ENCODE measurements at places on chromosomes 16 and 17.
A peak's percentile ranks its signal among the peaks of the same experiment; 100 is the strongest.

DNA sequence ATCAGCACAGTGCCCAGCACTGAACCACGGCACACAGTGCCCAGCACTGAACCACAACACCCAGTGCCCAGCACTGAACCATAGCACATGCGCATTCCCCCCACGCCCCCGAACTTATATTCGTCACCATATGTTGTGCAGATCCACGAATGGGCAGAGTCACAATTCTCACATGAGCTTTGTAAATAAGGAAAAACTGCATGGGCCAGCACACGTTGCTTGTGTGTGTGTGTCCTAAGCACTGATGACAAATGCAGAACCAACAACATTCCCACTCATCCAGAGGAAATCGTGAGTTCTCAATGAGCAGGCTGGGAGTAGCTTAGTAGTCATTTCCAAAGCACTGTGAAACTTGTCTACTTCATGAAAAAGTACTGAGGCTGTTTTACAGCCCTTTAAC, 70.0 kb downstream of the ADCY9 start:
- DNase-seq: no peak

DNA sequence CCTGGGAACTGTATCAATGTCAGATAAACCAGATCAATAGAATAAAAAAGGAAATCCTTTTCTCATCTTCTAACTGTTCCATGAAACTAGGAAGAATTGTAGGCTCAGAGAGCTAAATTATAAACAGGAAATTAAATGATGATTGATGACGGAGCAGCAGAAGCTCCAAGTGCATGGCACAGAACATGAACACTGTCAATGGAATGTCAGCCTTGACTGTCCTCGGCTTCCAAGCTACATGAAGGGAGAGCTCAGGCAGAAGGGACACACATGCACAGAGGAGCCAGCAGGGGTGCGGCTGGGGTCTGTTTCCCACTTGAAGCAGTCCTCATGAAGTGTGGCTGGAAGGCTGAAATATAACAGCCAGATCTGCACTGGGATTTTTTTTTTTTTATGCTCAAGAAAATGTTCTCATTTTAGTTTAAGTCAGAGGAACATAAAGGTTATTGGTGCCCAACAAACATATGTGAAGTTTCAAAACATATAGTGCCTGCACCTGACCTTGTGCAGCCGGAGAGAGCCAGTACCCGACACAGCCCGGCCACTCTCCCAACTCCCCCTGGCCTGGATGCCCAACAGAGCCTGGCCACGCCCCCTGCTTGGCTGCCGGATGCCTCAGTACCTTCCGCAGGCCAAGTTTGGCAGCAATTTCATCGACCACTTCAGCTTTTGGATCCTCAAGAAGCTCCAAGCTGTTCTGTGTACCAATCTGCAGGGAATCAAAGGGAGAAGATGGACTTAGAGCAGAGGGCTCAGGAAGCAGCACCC, 37.0 kb downstream of the NPLOC4 start:
- DNase-seq: no peak

GRCh38 chr17:77688369-77688768, 270.1 kb upstream of the TNRC6C start:
- DNase-seq: no peak

- no peak for DNase-seq
Observed at GRCh38 chr16:72947379-72948237, 100.3 kb downstream of the ZFHX3 start.

- peak; percentile 46 for DNase-seq
Observed at GRCh38 chr17:42751628-42752027, 6.8 kb upstream of the EZH1 start.

DNA sequence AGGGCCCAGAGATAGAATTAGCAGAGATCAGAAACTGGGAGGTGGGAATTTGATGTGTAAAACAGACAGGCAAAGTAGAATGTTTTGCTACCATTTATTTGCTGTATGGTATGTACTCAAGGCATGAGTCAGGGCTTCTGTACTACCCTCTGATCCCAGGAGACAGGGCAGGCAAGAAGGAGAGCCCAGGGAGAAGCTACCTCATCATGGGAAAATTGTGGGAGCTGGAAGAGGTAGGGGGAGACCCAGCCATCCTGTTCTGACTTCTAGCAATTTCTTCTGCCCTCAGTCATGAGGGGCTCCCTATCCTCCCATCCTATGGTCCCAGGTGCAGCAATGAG, 1.7 kb upstream of the PIGS start:
- DNase-seq: no peak

GRCh38 chr17:75645889-75646637, 12.8 kb downstream of the SMIM5 start:
- peak; percentile 89 for DNase-seq

DNA sequence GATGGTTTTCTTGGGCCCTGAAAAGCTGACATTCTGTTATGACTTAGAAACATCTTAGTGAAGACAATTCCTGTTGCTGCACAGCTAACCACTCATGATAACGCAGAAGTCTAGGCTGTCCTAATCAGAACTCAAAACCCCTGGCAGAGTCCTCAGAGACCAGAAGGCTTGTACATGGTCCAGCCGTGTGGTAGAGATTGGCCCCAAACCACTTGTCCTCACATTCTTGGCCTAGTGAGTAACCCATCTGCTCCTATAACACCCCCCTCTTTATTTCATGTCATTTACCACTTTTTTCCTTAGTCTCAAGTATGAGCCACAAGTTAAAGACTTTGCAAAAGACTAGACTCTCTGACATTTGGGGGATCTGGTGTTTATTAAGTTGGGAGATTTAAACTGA, 116.5 kb upstream of the ADAMTS18 start:
- no peak for DNase-seq

GRCh38 chr16:14399378-14400284, 230.4 kb downstream of the PARN start:
- DNase-seq: no peak

DNA sequence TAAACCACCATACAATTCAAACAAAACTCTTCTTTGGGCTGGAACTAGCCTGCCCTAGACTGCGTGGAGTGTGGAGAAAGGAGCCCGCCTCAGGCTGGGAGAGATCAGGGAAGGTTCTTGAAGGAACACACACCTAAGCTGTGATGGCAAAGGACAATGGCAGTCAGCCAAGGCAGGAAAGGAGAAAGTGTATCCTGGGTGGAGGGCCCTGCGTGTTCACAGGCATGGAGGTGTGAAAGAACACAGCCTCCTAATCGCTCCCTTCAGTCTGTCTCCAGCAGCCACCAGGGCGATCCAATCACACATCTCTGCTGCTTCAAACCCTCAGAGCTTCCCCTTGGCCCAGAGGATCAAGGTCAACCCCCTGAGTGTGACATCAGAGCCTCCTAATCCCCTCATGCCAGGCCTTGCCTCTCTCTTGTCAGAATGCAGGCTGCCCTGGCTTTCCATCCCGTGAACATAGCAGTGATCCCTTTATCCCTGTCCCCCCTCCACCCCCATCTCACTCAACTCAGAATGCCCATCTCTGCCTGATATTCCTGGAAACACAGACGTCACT, 173.0 kb downstream of the KATNIP start:
- DNase-seq: no peak

- DNase-seq: peak; percentile 97
Observed at GRCh38 chr17:1649844-1650501, at the start of gene RILP. TSS of gene RILP (minus strand) at chr17:1649866. CDS start at chr17:1649804, 62 bp downstream.

DNA sequence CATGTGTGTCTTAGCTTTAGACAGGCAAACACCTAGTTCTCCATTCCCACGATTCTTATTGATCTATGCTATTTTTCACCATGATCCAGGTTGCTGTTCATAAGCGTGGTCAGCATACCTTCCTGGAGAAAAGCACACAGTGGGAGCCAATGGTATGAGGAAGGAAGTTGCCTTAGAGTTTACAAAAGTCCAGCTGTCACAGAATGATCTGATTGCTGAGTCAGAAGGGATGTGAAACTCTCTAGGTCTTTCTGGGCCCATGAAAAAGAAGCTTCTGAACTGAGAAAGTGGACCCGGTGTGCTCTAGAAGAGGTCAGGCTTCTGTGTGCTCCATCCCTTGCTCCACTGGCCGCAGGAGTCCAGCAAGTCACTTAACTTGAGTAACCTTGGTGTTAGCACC, 71.0 kb upstream of the CCL1 start:
- peak; percentile 47 for DNase-seq

GRCh38 chr17:31792007-31792585, 66.9 kb downstream of the COPRS start:
- DNase-seq: no peak

- DNase-seq: no peak
Observed at GRCh38 chr17:61404913-61405685, 5.5 kb downstream of the TBX2 start.

DNA sequence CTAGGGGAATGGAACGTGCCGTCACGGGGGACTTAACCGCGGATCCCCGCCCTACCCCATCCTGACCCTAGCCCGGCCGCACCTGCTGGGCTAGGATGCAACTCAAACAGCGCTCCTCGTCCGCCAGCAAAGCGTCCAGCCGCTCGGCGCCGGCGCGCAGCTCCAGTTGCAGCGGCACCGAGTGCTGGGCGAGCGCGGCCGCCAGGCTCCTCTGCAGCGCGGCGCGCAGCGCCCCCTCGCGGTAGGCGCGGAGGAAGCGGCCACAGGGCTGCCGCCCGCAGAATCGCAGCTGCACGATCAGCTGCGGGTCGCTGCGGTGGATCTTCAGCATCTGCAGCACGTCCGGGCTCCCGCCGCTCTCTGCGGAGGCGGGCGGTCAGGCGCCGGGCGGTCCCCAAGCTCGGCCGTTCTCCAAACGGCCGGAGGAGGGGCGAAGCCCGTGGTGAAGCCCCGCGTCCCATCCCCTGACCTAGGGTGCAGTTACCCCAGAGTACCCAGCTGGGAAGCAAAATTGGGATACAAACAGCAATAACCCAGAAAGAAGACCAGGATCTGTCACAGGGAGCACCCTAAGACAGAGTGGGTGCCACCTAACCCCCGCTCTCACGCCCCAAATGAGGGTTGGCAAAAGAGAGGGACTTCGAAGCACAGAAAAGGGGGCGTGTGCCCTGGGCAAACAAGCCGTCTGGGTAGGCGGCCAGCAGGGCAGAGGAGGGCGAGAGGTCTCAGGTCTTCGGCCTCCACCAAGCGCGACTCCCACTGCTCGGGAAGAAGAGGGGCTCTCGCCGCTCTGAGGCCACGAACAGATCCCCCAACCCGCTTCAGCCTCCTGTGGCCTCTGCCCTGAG, 4.2 kb downstream of the TRADD start:
- peak; percentile 86 for DNase-seq

DNA sequence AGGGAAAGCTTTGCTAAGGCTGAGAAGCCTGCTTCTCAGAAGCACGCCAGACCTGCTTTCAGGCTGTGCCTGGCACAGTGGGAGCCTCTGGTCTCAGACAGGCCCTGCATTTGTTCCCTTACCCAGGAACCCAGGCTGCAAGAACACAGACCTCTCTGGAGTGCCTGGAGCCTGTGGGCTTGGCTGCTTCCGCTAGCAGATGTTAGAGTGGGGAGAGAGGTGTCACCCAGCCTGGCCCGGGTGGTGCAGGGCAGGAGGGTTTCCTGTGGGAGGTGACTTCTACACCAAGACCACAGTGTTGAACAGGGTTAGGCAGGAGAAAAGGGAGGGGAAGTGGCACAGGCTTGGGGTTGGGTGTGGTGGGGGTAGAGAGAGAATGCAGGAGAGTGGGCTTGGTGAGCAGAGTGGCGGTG, 35.8 kb upstream of the ADGRG1 start:
- DNase-seq: peak; percentile 93

GRCh38 chr17:29958947-29959657, 17.7 kb downstream of the EFCAB5 start:
- DNase-seq: no peak

GRCh38 chr16:8694795-8695728, 20.6 kb downstream of the ABAT start:
- no peak for DNase-seq

DNA sequence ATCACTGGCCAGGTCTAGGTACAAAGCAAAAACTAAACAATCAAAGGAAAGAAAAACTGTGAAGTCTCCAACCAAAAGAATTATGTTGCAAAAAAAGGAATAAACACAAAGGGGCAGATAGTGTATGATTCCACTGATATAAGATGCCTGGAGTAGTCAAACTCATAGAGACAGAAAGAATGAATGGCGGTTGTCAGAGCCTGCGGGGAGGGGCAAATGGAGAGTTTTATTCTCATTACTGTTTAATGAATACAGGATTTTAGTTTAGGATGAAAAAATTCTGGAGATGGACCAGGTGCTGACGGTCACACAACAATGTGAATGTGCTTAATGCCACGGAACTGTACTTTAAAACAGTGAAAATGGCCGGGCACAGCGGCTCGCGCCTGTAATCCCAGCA, 20.7 kb downstream of the STAT5B start:
- no peak for DNase-seq

DNA sequence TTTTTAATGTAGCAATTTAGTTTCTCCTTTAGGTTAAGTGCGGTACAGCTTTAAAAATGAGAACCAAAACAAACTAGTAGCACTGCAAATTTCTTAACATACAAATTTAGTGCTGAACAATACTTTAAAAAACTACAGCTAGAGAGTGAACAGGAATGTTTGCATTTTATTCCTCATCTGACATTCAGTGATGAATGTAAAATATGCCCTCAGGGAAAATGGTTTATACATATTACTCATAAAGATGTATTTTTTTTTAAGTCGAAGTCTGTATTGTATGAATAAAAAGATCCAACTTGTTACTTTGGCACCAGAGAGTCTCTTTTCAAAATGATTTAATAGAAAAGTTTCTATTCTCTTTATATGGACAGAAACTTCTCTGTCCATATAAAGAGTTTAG, 96.8 kb downstream of the BRIP1 start:
- no peak for DNase-seq

- no peak for DNase-seq
Observed at GRCh38 chr16:76193906-76194615, 83.1 kb upstream of the CNTNAP4 start.

DNA sequence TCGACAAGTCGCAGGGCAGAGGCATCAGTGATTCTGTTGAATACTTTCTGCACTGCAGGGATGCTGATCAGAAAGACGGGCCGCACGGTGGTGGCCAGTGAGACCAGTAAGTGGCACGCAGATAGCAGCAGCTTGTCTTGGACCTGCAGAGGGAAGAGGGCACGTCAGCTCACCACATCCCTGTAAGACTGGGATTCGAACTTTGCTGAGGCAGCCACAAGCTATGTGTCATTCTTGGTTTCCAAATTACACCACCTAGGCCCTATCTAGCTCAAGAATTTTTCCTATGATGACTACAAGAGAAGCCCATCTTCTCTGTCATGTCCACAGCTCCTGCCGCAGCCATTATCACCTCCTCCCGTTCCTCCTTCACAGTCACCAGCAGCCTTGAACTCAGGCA, 49.4 kb upstream of the GSG1L start:
- DNase-seq: no peak

DNA sequence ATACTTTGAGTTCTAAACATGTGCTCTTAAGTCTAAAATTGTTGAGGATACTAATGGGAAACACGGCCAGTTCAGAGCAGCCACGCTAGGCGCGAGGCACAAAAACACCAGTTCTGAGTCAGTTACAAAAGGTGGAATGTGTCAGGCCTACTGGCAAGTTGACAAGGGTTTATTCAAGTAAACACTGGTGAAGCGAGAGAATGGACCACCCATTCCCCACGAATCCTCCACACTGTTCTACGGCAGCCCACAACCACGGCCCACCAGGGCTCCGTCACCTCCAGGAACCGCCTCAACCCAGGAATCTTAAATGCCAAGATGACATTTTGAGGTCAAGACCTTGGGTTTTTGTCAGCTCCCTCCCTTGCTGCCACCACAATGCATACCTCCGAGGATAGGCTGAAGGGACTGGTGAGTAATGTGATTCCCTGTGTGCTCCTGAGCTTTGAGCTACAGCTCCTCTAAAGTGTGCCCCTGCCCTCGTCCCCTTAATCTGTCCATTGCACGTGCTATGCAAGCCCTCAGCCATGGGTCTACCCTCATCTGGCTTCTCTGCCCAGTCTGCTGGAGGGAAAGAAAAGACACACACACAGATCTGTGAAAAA, 28.5 kb upstream of the TRAP1 start:
- DNase-seq: no peak
